ENCODE measurements at places on chromosomes 4 and X.

GRCh38 chrX:77342004-77342403, 105.2 kb upstream of the FGF16 start:
- DNase-seq: no peak

DNA sequence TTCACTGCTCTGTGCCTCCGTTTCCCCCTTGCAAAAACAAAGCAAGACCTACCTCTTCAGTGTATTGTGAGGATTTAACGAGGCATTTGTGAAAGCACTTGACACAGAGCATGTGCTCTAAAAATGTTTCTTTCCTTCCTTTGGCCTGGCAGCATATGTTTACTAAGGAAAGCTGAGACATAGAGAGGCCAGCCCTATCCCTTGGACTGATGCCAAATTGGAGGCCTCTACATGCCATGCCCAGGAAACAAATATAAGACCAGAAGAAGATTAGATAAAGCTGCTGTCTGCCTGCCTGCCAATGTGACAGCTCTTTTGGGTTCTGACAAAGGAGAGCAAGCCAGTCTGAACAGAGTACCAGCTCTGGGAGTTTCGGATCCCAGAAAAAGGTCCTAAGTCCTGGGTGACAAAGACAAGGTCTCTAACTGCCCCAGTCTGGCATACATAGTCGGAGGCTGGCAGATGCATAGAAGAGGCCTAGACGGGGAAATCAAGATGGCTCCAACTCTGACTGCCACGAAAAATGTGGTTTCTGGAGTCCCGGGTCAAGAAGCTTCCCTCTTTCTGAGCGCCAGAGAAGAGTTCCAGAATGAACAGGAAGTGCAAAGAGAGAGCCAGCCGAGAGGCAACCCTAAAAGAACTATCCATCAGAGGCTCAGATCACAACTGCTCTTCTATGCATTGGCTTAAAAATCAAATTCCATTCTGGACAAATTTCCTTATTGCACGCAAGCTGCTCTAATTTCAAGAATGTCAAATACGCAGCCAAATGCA, 25.8 kb downstream of the OTUD6A start:
- DNase-seq: no peak

DNA sequence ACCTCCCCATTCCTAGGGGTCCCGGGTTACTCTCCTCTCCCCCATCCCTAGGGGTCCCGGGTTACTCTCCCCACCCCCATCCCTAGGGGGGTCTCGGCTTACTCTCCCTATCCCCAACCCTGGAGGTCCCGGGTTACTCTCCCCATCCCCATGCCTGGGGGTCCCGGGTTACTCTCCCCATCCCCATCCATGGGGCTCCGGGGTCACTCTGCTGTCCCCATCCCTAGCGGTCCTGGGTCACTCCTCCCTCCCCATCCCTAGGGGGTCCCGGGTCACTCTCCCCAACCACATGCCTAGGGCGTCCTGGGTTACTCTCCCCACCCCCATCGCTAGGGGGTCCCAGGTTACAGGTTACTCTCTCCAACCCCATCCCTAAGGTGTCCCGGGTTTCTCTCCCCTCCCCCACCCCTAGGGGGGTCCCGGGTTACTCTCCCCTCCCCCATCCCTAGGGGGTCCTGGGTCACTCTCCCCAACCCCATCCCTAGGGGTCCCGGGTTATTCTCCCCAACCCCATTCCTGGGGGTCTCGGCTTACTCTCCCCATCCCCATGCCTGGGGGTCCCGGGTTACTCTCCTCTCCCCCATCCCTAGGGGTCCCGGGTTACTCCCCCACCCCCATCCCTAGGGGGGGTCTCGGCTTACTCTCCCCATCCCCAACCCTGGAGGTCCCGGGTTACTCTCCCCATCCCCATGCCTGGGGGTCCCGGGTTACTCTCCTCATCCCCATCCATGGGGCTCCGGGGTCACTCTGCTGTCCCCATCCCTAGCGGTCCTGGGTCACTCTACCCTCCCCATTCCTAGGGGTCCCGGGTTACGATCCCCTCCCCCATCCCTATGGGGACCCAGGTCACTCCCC, 821 bp downstream of the ASMTL start:
- DNase-seq: no peak

DNA sequence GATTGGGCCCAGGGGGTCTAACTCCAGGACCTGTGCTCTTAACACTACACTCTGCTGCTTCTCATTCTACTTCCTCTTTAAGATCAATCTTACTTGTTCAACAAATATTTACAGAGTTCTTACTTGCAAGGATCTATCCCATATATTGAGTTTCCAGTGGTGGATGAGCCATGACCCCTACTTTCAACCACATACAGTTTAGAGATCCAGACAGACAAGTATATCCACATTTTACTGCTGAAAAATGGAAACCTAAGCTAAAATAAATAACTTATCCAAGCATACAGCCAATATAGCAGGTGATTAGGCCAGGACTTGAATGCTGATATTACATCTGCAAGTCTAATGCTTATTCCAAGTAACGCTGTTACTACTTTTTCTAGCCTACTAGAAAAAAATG, 18.7 kb downstream of the TMEM150C start:
- DNase-seq: no peak

- no peak for DNase-seq
Observed at GRCh38 chr4:107036584-107037198, 578 bp upstream of the DKK2 start.

DNA sequence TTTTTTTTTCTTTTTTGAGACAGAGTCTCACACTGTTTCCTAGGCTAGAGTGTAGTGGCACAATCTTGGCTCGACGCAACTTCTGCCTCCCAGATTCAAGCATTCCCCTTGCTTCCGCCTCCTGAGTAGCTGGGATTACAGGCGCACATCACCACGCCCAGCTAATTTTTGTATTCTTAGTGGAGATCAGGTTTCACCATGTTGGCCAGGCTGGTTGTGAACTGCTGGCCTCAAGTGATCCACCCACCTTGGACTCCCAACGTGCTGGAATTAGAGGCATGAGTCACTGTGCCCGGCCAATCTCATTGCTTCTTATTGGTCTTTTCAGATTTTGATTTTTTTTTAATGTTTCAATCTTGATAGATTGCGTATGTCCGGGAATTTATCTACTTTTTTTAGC, 124.4 kb downstream of the NBDY start:
- no peak for DNase-seq

Data from stimulated activated CD8-positive, alpha-beta memory T cell treated with anti-CD3 and anti-CD28 coated beads, Interleukin-15, amount 100 ng/mL, for 48 hours (primary cell).